ENCODE measurements at places on chromosomes 16 and 17. TPM values are rescaled to one million over a fixed set of nuclear protein-coding genes. Genes with fewer than 3 reads are reported as not detected.

CDH3 gene
- polyA plus RNA-seq = 1.7 TPM

ESRP2 gene
- 21.5 TPM for polyA plus RNA-seq

OR1F1 gene
- not detected for polyA plus RNA-seq

DPEP3 gene
- not detected for polyA plus RNA-seq

FAM20A gene
- 17.0 TPM for polyA plus RNA-seq

CMTM1 gene
- not detected for polyA plus RNA-seq

RAMP2 gene
- 8.6 TPM for polyA plus RNA-seq

FBXO31 gene
- 11.7 TPM for polyA plus RNA-seq

KRT32 gene
- not detected for polyA plus RNA-seq

DNA sequence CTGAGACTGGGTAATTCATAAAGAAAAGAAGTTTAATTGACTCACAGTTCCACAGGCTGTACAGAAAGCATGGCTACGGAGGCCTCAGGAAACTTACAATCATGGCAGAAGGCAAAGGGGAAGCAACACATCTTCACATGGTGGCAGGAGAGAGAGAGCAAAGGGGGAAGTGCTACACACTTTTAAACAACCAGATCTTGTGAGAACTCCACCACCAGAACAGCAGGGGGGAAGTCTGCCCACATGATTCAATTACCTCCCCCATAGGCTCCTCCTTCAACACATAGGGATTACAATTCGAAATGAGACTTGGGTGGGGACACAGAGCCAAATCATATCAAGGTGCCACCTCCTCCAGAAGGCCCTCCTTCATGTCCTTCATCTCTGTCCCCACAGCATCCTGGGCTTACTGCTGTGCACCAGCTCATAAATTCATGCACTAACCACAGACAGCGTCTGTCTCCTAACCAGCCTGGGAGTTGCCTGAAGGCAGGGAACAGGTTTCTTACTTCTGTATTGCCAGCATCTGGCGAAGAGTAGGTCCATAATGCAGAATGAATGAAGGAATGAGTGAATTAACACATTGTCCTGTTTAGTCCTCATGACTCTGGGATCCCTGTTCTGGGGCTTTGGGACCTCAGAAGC is 74.4 kb downstream of the WSB1 start:
- DNase-seq = no peak

DNA sequence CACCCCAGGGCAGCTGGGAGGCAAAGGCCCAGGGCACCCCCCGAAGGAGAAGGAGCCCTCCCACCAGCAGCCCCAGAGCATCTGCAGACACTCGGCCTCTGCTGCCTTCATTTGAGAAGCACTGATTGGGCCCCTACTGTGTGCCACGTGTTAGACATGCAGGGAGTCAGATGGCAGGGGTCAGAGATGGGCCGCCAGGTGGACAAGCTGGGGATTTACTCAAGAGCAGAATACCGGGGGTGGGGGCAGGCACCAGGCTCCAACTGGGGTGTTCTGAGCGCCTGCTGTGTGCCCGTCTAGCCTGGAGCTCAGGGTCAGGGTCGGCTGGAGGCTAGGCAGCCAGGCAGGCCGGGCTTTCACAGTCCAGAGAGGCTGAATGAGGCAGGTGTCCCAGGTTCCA is 18.7 kb downstream of the TPSG1 start:
- DNase-seq = no peak

DNA sequence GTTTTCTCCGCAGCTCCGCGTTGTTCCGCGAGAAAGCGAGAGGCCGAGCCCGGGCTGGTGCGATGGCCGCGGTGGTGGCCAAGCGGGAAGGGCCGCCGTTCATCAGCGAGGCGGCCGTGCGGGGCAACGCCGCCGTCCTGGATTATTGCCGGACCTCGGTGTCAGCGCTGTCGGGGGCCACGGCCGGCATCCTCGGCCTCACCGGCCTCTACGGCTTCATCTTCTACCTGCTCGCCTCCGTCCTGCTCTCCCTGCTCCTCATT is 404 bp downstream of the EMC6 start:
- no peak for DNase-seq

DNA sequence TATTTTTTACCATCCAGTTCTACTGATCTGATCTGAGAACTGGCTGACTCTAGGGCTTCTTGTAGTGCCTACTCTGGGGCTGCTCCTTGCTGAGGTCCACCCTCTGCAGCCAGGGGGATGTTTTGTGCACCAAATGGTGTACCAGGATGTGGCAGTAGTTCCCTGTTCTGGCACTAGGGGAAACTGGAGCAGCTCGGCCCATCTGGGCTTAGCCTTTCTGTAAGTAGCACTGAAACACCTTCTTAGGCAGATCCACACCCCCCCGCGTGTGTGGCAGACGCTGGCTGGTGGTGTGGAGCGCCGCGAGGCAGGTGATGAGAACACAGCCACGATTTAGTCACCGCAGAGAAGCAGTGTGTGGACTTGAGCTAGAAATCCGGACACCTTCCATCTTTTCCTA is 17.0 kb downstream of the DUSP14 start:
- peak; percentile 42 for DNase-seq

DNA sequence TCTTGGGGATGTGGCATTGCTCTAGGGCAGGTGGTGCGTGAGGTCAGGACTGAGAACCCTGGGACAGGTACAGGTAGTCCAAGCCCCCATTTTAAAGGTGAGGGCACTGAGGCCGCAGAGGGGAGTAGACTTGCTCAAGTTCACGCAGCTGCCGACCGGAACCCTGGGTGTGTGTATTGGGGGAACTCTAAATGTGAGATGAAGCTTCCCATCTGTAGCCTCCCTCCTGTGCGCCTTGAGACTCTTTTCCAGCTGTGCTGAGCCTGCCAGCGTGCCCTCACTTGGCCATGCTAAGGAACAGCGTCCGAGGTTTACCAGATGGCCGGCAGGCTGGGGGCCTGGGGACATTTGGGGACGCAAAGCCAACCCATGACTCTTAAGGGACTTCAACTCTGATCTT is 79.0 kb upstream of the CDC42EP4 start:
- no peak for DNase-seq

- no peak for DNase-seq
Observed at GRCh38 chr16:88783391-88784073, 1.5 kb downstream of the PIEZO1 start.

- DNase-seq = no peak
Observed at GRCh38 chr17:73317513-73318426, 6.0 kb upstream of the CDC42EP4 start.

DNA sequence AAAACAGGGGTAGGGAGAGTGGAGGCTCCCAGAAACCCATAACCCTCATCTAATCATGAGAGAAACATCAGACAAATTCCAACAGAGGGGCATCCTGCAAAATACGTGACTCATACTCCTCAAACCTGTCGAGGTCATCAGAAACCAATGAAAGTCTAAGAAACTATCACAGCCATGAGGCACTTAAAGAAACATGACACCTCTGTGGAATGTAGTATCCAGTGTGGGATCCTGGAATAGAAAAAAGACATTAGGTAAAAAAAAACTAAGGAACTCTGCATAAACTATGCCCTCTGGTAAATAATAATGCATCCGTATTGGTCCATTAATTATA is 16.4 kb downstream of the CDH5 start:
- no peak for DNase-seq

GRCh38 chr17:71948703-71949422 is 172.0 kb upstream of the SOX9 start:
- no peak for DNase-seq

DNA sequence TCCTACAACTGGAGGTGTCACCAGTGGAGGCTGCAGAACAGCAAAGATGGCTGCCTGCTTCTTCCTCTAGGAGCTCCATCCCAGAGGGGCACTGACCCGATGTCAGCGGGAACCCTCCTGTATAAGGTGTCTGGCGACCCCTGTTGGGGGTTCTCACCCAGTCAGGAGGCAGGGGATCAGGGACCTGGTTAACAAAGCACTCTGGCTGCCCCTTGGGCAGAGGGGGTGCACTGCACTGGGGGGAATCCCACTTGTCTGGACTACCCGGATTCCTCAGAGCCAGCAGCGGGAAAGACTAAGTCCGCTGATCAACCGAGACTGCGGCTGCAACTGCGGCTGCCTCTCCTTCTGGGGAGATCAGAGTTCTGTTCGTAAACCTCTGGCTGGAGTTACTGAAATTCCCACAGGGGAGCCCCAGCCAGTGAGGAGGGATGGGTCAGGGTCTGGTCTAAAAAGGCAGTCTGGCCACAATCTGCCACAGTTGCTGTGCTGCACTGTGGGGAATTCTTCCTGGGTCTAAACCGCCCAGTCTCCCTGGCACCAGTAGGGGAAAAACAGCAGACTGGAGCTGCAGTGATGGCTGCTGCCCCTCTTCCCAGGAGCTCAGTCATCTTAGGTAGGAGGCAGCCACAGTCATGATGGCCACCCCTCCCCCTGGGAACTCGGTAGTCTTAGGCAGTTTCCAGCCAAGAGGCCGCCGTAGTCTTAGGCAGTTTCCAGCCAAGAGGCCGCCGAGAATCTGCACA is 213.4 kb downstream of the CYB561 start:
- no peak for DNase-seq

GRCh38 chr16:50974438-50975036 is 176.5 kb downstream of the SALL1 start:
- DNase-seq = no peak

- no peak for DNase-seq
Observed at GRCh38 chr17:79607940-79608623, 2.8 kb downstream of the RBFOX3 start.

DNA sequence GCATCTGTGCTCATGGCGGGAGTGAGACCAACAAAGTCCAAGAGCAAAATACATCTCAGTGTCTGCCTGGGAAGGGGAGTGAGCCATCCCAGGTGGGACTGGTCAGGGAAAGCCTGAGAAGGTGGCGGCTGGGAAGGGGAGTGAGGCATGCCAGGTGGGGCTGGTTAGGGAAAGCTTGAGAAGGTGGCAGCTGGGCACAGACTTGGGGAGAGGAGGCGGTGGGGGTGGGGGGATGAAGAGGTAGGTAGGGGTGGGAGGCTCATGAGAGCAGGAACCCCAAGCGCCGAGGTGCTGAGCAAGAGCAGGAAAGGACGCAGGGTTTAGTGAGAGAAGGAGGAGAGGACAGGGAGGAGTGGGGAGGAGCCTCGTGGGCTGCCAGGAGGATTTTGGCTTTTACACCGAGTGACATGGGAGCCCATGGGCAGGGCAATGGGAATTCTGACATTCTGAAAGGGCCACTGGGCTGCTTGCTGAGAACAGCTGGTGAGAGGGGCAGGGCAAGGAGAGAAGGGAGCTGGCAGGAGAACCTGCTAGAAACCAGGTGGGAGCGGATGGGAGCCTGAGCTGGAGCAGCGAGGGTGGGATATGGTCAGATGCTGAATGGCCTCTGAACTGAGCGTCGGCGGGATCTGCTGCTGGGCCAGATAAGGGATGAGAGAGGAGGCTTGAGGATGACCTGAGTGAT is 256.1 kb upstream of the RPL38 start:
- no peak for DNase-seq

- DNase-seq = no peak
Observed at GRCh38 chr17:79803997-79804855, 7.3 kb upstream of the CBX8 start.

DNA sequence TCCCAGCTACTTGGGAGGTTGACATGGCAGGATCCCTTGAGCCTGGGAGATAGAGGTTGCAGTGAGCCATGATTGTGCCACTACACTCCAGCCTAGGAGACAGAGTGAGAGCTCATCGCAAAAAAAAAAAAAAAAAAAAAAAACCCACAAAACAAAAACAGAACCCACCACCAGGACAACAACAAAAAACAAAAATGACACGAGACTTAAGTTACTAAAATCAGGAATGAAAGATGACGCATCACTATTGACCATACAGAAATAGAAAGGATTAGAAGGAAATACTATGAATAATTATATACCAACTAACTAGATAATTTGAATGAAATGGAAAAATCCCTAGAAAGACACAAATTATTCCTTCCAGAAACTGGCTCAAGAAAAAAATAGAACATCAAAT is 432.4 kb upstream of the PMFBP1 start:
- DNase-seq = no peak

DNA sequence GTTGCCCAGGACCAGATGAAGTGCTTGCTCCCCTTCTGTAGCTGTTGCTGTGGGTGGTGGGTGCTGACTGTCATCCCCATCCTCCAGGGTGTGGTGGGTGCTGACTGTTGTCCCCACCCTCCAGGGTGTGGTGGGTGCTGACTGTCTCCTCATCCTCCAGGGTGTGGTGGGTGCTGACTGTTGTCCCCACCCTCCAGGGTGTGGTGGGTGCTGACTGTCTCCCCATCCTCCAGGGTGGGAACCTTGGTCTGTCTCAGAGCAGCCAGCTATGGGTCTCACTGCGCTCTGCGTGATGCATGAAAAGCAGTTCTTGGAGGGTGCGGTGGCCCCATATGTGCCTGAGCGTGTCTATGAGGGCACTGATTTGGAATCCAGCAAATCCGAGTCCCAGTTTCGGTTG is 163.8 kb downstream of the RPTOR start:
- no peak for DNase-seq

DNA sequence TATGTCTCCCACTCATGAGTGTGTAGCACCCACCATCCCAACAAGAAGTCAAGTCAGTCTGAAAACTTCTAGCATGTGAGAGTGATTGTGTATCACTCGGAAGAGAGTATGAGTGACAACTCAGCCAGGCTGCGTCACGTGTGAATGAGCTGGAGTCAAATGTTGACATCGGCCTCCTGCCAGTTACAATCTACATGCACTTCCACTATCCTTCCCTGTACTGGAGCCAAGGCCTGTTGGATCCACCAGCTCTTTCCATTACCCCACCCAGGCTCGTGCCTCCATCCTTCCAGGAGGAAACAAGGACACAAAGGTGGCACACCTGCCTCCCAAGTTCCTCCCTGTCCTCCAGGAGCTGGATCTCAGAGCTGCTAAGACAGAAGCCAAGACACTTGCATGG is 64.5 kb downstream of the ASIC2 start:
- no peak for DNase-seq

DNA sequence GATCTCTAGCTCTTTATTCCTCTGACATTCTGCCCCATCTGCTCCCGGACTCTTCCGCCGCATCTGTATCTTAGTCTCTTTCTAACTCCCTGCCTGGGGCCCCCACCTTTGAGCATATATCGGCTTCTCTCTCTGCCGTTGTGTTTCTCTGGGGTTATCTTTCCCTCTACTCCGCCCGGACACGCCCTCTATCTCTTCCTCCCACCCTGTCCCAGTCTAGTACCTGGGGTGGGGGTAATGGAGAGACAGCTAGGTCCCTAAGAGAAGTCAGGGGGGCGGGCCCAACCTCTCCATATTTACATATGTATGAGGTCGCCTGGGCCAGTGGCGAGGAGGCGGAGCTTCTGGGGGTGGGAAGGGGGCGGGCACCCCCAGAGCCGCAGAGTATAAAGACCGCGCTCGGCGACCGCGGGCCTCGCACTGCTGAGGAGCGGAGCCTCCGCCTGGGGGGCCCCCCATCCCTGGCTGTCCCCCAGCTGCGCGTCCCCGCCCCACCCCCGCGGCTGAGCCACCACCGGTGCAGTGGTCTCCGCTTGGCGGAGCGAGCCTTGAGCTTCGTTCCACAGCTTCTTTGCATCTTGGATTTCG is at the start of gene ATP1B2:
ATP1B2 (plus strand) TSS at position 418 of the 588 bp plus-strand sequence. CDS start 593 bp downstream, outside the sequence.
- peak; percentile 91 for DNase-seq

DNA sequence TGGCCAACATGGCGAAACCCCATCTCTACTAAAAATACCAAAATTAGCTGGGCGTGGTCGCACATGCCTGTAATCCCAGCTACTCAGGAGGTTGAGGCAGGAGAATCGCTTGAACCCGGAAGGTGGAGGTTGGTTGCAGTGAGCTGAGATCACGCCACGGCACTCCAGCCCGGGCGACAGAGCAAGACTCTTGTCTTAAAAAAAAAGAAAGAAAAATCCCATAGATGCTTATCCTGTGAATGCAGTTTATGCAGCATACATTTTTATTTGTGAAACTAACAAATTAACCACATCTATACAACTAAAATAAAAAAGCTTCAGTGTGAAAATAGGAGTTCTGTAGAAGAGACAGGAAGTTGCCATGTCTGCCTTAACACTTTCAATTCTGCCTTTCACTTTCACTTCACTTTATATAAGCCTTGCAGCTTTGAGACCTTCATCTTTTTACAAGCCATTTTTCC is 7.1 kb downstream of the IGSF6 start:
- DNase-seq = no peak

- no peak for DNase-seq
Observed at GRCh38 chr16:30750201-30750600, 2.0 kb downstream of the PHKG2 start.
